ENCODE measurements at places on chromosomes 3 and 15.

GRCh38 chr15:67828969-67829646, 3.8 kb downstream of the SKOR1 start:
- DNase-seq = peak; percentile 56

- no peak for DNase-seq
Measured at GRCh38 chr3:195906865-195907683, 1.3 kb downstream of the TNK2 start.

- no peak for DNase-seq
Measured at GRCh38 chr3:131279577-131279976, 102.0 kb upstream of the NUDT16 start.

DNA sequence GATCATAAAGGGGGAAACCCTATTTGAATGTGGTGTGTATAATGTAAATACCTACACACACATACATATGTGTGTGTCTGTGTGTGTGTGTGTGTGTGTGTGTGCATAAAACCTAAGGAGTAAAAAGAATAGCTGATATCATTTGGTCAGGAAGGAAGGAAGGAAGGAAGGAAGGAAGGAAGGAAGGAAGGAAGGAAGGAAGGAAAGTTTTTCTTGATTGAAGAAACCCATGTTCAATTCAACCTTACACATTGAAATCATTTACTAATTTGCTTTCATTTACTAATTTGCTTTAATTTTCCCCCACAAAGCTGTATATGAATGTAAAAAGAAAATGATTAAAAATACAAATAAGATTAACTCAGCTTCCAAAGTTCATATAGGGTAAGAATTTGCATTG, 386.6 kb downstream of the ROBO2 start:
- no peak for DNase-seq

DNA sequence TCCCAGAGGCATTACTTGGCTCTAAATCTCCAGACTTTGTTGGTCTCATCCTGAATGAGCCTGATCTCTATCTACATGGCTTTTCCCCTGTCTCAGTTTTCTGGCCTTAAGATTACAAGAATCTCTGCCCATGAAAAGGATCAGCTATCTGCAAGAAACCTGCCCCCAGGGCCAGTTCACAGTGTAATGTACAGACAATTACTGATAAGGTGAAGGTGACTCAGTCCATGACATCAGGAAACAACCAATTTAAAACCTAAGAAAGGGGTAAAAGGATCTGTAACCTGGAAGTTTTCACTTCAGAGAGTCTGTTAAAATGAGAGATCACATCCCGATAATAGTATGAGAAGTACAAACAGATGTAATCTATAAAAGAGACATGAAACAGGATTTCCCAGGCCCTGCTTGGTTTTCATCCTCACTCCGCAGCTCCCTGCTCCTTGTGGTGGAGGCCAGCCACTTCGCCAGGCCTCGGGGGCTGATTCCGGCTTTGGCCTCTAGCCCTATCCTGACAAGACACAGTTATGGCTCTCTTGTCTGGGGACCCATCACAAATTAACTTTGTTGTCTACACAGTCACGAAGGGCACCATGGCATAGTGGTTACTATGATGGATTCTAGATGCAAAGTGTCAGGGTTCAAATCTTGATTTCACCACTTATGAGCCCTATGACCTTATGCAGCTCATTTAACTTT, 136.9 kb downstream of the THSD4 start:
- no peak for DNase-seq

- no peak for DNase-seq
Measured at GRCh38 chr3:12522721-12523120, 22.6 kb downstream of the MKRN2OS start.

- no peak for DNase-seq
Measured at GRCh38 chr3:150180334-150180733, 209.6 kb upstream of the PFN2 start.

- no peak for DNase-seq
Measured at GRCh38 chr15:56232058-56232457, 11.6 kb downstream of the RFX7 start.

- no peak for DNase-seq
Measured at GRCh38 chr3:126049289-126050049, 34.5 kb downstream of the SLC41A3 start.

GRCh38 chr3:63450023-63450422, 171.9 kb downstream of the SYNPR start:
- DNase-seq = no peak

DNA sequence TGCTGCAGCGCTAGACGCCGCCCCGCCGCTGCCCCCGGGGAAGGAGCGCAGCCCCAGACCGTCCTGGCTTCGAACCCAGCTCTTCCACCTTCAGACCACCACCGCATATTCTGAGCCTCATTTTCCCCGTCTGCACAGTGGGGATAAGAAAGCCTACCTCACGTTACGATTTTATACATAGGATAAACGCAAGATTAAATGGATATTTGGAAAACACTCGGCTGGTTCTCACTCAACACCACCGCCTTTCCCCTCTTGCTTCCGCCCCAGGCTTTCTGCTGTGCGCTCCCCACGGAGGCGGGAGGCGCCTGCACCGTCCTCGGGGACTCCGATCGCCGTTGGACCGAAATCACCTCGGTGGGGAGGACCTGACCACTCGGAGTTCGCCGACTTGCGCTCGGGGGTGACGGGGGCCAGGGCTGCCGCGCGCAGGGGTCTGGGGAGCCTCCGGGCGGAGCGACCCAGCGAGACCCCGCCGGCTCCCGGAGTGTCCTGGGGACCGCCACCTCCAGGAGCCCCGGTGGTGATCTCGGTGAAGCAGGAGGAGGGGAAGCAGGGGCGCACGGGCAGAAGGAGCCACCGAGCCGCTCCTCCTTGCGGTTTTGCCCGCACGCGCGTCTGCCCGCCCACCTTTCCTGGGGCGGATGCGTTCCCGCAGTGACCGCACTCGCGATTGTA, 4.0 kb downstream of the FBXL22 start:
- DNase-seq = peak; percentile 84
